ENCODE measurements at places on chromosomes 1 and 21.

DNA sequence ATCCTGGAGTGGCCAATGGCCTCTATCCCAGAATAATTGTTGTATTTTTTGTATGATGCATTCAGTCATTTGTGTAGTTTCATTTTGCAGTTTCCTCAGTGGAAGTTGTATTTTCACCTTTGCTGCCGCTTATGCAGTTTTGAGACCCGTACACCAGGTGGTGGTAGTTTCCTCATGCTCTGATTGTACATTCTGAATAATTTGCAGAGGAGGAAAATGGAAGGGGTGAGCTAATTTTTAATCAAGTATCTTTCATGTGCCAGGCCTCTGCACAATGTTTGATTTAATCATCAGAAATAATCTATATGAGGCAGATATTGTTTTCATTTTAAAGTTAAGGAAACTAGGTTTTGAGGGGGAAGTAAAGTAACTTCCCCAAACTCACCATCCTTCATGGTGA lies 29.5 kb downstream of the HLX start:
- no peak for DNase-seq

DNA sequence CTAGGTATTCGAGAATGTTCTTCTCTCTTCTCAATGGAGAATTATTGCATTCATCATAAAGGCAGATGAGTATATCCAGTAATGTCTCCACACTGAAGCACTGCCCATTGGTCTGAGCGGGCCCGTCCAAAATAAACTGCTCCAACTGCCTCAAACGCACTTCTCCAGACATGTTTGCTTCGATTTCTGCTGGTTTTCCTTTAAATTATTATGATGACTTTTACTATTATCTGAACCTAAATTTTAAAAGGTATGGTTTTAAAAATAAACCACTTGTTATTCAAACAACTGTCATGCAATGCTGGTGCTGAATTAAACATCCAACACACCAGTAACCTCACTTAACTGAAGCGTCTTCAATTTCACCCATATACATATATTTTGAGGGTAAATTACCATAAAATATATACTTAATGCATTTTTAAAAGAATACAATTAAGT lies 1.3 kb downstream of the CDC42BPA start:
- DNase-seq = peak; percentile 11

- no peak for DNase-seq
These were observed 386.6 kb downstream of the KIF26B start for GRCh38 chr1:245541369-245541768.

GRCh38 chr1:151673407-151673806 lies 43.2 kb downstream of the CELF3 start:
- DNase-seq = no peak

GRCh38 chr1:206970446-206970845 lies at the start of gene FCAMR:
Gene FCAMR, minus strand, starts transcription at chr1:206970460. Its CDS starts 335 bp downstream, at chr1:206970125.
- DNase-seq = no peak

GRCh38 chr1:228338521-228339051 lies 68.0 kb downstream of the TRIM11 start:
- DNase-seq = no peak

GRCh38 chr1:174243451-174244000 lies 84.2 kb downstream of the RABGAP1L start:
- no peak for DNase-seq

DNA sequence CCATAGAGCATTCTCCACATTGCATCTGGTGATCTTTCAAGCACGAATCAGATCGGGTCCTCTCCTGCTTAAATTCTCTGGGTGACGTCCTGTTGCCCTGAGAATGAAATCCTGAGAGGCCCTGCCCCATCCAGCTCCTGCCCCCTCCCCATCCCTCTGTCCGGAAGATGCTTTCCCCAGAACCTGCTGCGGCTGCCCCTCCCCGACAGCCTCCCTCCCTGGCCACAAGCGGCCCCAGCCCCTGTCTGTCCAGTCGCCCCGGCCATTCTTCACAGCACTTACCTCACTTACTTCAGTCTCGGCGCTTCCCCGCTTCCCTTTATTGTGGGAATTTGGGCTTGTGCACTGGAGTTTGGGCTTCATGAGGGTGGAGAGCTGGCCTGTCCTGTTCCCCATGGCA lies 40.3 kb downstream of the TAS1R2 start:
- DNase-seq = no peak

GRCh38 chr1:199272628-199273086 lies 633.8 kb downstream of the PTPRC start:
- no peak for DNase-seq

GRCh38 chr1:198361237-198361767 lies 179.2 kb downstream of the ATP6V1G3 start:
- no peak for DNase-seq

- DNase-seq = no peak
These were observed 33.3 kb downstream of the TIAM1 start for GRCh38 chr21:31310750-31311149.

Measured in NCI-H524 (cell line).